SHP77 treated with DMSO at 0.1 percent for 48 hours (cell line): ENCODE measurements at places on chromosomes 7 and 10.

DNA sequence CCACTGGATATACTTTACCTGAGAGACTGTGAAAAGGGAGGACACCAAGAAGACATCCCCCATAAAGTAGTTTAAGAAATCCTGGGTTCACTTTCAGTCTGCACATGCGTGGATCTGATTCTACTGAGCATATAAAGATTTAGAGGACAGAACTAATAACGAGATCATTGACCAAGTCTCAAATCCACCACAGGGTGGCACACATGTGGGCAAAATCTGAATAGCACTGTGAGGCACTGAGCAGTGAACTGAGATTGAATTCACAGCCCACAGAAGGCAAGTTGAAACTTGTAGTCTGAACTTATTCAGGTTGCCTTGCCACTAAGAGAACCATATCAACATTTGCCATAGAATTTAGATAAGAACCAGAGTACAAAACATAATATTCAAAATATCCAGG, 818.6 kb downstream of the GRID1 start:
- DNase-seq, result no peak

DNA sequence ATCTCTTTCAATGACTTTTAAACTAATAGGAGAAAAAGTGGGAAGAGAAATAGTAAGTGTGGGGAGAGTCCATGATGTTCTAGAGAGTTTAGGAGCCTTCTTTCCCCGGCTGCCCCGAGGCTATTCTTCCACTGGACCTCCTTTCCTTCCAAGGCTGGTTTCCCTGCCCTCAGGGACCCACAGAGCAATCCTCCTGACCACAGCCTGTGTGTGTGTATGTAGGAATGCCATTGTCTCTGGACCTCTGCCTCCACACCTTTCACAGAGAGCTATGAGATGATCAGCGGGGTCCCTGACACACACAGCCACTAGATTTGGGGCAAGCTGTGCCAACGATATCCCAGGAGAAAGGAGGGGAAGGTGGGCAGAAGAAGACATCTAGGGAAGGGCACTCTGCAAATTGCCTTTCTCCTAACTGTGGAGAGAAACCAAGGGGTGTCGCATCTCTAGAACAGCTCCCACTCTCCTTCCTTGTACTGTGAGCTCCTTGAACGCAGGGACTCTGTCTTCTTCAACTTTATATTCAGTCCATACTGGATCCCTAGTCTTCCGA, 13.3 kb upstream of the CHCHD3 start:
- no peak for DNase-seq

GRCh38 chr7:98058186-98058585, 48.5 kb upstream of the LMTK2 start:
- DNase-seq, result no peak

DNA sequence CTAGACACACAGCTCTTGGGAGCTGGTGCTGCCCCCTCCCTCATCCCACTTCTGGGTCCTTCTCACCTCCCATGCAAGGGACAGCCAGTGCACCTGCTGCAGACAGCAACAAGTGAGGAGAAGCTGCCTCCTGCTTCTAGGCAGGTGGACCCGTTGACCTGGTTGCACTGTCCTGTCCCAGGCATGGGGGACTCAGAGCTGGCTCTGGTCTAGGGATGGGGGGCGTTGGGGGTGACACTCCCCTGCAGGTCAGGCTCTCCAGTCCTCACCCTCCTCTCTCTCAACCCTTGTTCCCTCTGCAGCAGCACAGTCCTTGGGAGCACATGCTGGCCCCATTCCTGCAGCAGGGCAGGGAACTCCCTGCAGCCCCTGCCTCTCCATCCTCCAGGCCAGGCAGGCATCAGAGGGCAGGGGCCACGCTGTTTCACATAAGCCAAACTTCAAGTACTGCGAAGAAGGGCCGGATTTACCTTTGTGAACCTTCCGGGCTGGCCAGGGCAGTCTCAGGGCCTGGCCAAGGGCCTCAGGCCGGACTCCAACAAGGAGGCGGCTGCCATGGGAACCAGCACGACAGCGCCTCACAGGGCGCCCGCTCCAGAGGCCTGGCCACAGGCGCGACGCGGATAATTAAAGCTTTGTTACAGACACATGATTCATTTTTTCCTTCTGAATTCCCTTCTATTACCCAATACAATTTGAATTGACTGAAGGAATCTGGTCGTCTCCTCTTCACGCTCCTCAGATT, 48.5 kb downstream of the RASGEF1A start:
- no peak for DNase-seq
